ENCODE measurements at places on chromosomes 5 and 9.

DNA sequence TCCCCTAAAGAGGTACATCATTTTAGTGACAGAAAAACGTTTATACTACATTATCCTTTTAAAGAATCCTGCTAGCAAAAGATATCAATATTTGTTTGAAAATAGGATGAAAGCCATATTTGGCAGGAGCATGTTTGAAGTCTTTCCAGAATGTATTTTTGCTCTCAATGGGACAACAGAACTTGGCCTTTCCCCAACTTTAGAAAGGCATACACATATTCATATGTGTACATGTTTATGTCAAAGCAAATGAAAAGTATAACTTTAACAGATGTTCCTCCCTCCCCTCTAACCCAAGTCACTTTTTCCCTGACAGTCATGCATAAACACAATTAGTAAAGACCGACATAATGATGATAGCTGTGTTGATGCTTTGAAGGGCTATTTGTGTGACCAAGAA, 427.8 kb upstream of the CDH6 start:
- no peak for DNase-seq

GRCh38 chr9:113628621-113629020, 165.1 kb downstream of the RGS3 start:
- DNase-seq = no peak

DNA sequence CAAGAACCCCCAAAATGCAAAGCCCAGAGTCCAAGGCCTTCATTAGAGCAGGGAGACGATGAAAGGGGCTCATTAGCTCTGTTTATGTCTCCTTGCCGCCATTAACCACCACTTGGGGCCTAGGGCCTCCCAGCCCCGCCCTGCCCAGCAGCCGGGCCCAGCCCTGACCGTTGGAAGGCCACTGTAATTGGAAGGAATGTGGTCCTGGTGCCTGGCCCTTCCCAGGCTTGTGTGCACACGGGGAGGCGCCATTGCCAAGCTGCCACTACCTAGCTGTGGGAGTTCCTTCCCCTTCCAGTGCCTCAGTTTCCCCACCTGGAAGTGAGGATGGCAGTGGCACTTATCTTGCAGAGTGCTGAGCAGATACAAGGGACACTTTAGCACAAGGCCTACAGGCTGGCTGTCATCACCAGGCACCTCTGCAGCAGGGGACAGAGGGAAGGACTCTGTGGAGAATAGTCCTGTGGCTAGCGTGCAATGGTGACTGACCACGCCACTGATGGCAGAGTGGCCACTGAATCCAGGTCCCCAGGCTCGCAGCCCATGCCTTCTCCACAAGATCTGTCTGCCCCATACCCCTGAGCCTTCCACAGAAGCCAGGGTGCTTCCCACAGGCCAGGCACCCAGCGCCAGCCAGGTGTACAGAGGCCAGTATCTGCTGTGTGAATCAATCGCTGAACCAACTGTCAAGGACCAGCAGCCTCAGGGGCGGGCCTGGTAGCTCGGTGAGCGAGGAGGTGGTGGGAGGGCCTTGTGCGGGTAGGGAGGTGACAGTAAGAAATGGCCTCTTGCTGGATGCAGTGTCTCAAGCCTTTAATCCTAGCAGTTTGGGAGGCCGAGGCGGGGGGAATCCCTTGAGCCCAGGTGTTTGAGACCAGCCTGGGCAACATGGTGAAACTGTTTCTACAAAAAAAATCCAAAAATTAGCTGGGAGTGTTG, 20.8 kb downstream of the GBGT1 start:
- no peak for DNase-seq

DNA sequence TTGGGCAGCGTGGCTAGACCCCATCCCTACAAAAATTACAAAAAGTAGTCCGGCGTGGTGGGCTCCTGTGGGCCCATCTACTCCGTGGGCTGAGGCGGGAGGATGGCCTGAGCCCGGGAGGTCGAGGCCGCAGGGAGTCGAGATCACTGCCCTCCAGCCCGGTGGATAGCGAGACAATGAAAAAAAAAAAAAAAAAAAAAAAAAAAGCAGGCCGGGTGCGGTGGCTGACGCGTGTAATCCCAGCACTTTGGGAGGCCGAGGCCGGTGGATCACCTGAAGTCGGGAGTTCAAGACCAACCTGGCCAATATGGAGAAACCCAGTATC, 110.5 kb upstream of the LPCAT1 start:
- no peak for DNase-seq

DNA sequence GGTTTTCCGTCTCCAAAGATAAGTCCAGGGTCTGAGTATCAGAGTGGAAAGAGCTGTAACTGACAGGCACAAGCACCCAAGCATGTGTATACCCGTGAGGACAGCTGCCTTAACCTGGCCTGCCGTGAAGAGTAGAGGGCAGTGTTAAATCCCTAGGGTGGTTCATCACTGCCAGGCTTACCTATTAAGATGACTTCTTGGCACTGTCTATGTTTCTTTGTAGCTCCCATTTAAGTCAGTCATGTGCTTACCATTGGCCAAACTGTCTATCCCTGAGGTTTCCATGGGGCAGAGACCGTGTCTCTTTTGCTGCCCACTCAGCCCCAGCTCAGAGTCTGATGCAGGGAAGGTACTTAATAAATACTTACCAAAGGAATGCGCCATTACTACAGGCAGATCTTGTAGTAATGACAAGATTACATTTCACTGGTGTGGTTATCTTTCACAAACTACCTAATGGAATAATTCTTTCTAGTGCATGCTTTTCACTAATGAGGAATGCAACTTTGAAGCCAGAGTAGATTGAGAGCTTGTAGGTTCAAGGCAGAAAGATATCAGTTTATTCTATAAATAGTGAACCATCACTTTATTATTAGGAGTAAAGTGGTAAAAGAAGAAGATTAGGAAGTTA, 64.2 kb downstream of the SNX24 start:
- DNase-seq = no peak

DNA sequence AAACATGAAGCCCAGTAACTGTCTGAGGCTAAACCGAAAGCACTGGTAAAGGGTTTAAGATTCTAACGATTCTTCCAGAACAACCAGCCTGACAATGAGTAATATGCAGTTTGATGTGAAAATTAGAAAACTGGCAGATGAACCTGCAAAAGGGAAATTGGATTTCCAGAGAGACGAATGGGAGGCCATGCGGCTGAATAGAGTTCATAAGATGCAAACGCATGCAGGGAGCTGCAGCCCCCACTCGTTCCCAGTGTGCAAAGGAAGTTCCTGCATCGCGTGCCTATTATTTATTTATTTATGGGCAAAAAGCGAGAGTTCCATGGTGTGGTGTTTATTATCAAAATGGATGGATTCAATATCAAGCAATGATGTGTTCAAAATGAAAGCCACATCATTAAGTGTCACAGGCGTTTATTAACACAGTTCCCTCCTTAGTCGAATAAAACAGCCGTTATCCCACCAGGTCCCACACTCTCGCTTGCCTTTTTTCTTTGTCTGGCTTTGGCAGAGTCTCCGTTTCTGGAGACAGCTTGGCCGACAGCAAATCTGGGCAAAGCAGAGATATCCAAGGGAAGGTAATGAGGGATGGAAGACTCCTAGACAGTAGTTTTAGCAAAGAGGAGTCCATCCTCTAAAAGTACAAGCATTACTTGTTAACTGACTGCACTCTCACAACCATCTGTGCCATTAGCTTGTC, 451.4 kb downstream of the KDM4C start:
- DNase-seq = peak; percentile 46

- DNase-seq = no peak
Observed at GRCh38 chr5:105207066-105207465, 1644.5 kb upstream of the NUDT12 start.

DNA sequence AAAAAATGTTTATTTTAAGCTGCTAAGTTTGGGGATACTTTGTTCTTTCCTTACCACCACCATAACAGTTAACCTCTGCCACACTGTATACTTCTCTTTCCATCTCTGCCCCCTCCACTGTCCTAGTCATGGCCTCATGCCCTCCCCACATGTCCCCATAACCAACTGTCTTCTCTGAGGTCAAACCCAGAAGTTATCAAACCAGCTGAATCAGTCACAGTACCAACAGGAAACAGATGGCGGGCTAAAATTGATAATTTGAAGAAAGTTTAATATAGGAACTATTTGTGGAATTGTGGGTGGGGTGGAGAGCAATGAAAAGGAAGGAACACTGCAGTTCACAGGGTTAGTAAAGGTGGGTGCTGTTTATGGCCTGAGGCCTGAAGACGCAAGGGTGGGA, 5.7 kb upstream of the DCTN4 start:
- no peak for DNase-seq

- no peak for DNase-seq
Observed at GRCh38 chr5:173327084-173327947, 898 bp downstream of the STC2 start.

- no peak for DNase-seq
Observed at GRCh38 chr9:131735238-131736128, 4.4 kb downstream of the RAPGEF1 start.

DNA sequence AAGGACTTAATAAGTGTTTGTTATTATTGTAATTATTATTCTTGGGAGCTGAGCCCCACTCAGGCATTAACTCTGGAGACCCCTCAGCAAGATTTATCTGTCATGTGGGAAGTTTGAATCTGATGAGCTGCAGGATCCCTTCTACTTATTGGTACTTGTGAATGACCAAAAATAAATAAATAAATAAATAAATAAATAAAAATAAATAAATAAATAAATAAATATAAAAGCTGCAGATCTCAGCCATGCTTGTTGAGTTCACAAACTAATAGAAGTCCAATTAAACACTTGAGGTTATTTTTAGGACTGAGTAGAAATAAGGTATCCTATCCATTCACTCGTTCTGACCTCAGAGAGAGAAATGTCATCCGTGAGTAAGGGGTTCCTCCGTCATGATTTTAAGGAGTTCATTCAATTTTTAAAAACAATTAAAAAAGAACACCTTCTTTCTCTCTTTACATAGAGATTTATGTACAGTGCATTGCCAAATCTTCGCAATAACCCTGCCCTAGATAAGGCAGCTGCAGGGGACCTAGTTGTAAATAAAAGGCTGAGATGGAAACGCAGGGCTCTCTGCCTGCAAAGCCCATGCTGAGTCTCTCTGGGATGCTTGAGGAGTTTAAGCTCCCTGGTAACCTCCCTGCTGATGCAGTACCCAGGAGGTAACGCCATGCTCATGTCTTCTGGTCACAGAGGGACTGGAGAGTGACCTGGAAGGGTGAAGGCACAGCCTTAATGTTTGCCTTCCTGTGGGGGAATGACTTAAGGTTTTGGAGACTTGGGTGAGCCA, 1.2 kb downstream of the EFCAB9 start:
- DNase-seq = no peak

GRCh38 chr9:34562135-34562745, 27.3 kb downstream of the CNTFR start:
- no peak for DNase-seq

DNA sequence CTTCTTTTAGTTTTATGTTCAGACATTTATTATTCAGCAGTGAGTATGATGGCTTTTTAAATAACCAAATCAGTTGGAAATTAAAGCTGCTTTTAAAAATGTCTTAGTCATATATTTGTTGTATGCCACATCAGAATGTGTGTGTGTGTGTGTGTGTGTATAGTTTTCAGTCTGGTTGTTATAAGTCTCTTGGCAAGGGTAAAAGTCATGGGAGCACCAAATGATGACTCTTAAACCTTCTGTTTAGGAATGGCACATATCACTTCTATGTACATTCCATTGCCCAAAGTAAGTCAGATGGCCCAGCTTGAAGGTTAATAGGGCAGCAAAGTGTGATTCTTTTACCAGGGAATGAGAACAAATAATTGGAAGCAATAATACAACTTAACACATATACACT, 135.9 kb downstream of the RNF180 start:
- DNase-seq = no peak

DNA sequence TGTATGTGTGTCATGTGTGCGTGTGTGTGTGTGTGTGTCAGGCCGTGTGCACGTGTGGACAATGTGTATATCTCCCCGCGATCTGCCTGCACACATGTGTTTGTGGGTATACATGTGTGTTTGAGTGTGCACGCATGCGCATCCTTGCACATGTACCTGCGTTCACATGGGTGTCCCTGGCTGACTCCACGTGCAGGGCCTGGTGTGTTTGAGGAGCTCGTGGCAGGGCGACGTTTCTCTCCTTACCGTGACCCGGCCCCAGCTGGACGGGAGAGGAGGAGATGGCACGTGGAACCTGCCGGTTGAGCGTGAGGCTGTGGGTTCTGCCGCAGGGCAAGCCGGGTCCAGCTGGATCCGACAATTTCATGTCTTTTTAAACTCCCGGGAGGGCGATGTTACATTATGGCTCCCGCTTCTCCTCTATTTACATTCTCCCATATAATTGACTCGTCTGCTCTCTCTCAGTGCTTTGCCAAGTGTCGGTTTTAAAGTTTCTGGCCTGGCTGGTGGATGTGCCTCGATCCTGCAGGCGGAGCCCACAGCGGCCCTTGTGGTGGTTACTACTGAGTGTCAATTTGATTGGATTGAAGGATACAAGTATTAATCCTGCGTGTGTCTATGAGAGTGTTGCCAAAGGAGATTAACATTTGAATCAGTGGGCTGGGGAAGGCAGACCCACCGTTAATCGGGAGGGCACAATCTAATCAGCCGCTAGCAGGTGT, 5.9 kb downstream of the COL5A1 start:
- no peak for DNase-seq

- DNase-seq = no peak
Observed at GRCh38 chr5:137605411-137605810, 106.3 kb upstream of the SPOCK1 start.

- DNase-seq = no peak
Observed at GRCh38 chr9:25537808-25538207, 140.4 kb downstream of the TUSC1 start.

DNA sequence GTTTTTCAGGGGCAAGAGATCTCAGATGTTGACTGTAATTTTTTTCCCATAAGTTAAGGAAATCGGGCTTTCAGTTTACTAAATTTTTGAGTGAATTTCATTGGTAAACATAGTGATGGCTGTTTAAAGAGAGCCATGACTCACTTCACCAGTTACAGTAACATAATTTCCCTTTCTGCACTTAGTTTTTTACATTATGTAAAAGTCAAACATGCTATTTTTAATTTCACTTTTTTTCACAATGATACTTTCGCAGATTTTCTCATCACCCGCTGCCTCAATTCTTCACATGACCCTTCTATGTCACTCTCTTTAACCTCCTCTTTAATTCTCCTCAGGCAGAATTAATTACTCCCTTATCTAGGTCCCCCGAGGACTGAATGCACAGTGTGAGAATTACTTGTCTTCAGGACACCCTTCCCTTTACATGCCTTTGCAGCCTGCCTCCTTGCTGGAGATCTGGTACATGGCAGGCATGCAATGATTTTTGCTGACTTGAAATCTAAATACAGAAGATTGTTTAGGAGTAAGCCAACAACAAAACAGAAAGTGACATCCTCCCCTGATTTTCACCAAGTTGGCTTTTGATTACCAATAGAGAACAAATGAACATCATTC, 217.5 kb upstream of the S1PR3 start:
- no peak for DNase-seq
